Activated CD4-positive, alpha-beta T cell treated with anti-CD3 and anti-CD28 coated beads, Interleukin-2, amount 10 ng/mL, durations not matched to agents 24 days and 14 days (primary cell): ENCODE measurements at places on chromosomes 3 and 15. TPM values are rescaled to one million over a fixed set of nuclear protein-coding genes. Genes with fewer than 3 reads are reported as not detected.

STRIT1 gene
- total RNA-seq: not detected in 2 replicates

CCDC9B gene
- 0.21 and 0.54 TPM in 2 replicates for total RNA-seq

NXPE3 gene
- total RNA-seq: 17.2 and 18.2 TPM in 2 replicates

DUOXA2 gene
- not detected in 2 replicates for total RNA-seq

ISLR gene
- not detected in 2 replicates for total RNA-seq

EDEM1 gene
- total RNA-seq: 167 and 168 TPM in 2 replicates

P2RY13 gene
- not detected in 2 replicates for total RNA-seq

NAALADL2 gene
- not detected in 2 replicates for total RNA-seq

MUC13 gene
- not detected in 2 replicates for total RNA-seq

GOLGA8T gene
- total RNA-seq: not detected in 2 replicates

DUT gene
- total RNA-seq: 259 and 273 TPM in 2 replicates

MYEF2 gene
- total RNA-seq: 24.2 and 27.5 TPM in 2 replicates

CNTN3 gene
- total RNA-seq: not detected in 2 replicates

FEZF2 gene
- total RNA-seq: not detected in 2 replicates

PRR20G gene
- total RNA-seq: not detected in 2 replicates

CGNL1 gene
- total RNA-seq: not detected in 2 replicates

CHST13 gene
- not detected in 2 replicates for total RNA-seq

C3orf70 gene
- 0.02 and 0.05 TPM in 2 replicates for total RNA-seq

PIK3CB gene
- total RNA-seq: 17.6 and 18.1 TPM in 2 replicates

MINDY2 gene
- total RNA-seq: 10.1 and 10.9 TPM in 2 replicates

CLCN2 gene
- 8.3 and 8.4 TPM in 2 replicates for total RNA-seq

CYFIP1 gene
- 56.7 and 60.8 TPM in 2 replicates for total RNA-seq

SLC28A2 gene
- total RNA-seq: not detected in 2 replicates

CCDC33 gene
- total RNA-seq: not detected in 2 replicates

ZIC4 gene
- not detected in 2 replicates for total RNA-seq

TEX264 gene
- total RNA-seq: 45.6 and 47.0 TPM in 2 replicates

IL16 gene
- 93.2 and 97.2 TPM in 2 replicates for total RNA-seq

BTLA gene
- total RNA-seq: 33.7 and 36.0 TPM in 2 replicates

GATM gene
- 0.65 and 1.0 TPM in 2 replicates for total RNA-seq

SERPINI1 gene
- total RNA-seq: 0.49 and 0.57 TPM in 2 replicates

MINAR1 gene
- 0.64 and 0.65 TPM in 2 replicates for total RNA-seq

MYZAP gene
- total RNA-seq: not detected in 2 replicates

CD200R1 gene
- total RNA-seq: 3.8 TPM in 2 replicates

HTR3E gene
- total RNA-seq: not detected in 2 replicates

TMOD3 gene
- 60.8 and 66.6 TPM in 2 replicates for total RNA-seq

TERB2 gene
- total RNA-seq: not detected in 2 replicates

LRRC2 gene
- not detected in 2 replicates for total RNA-seq

UROC1 gene
- not detected in 2 replicates for total RNA-seq

RAD54L2 gene
- total RNA-seq: 43.0 and 44.0 TPM in 2 replicates

EFCC1 gene
- 0.36 and 0.37 TPM in 2 replicates for total RNA-seq

SLC2A2 gene
- not detected in 2 replicates for total RNA-seq

CIB2 gene
- 1.2 and 1.5 TPM in 2 replicates for total RNA-seq

ABI3BP gene
- not detected in 2 replicates for total RNA-seq

CFAP91 gene
- total RNA-seq: 0.26 TPM in 1 of 2 replicates, not detected in the other

IFRD2 gene
- total RNA-seq: 231 and 233 TPM in 2 replicates

IL12A gene
- 0.21 and 0.59 TPM in 2 replicates for total RNA-seq

LRRIQ4 gene
- 0.09 and 0.21 TPM in 2 replicates for total RNA-seq

CLDN1 gene
- 0.33 and 0.52 TPM in 2 replicates for total RNA-seq

ATP2C1 gene
- total RNA-seq: 59.1 and 61.7 TPM in 2 replicates

GABRR3 gene
- total RNA-seq: 0.05 and 0.12 TPM in 2 replicates

GUCA1C gene
- total RNA-seq: not detected in 2 replicates
